Fibroblast of upper back skin (primary cell): ENCODE measurements at places on chromosomes 1 and 21.

DNA sequence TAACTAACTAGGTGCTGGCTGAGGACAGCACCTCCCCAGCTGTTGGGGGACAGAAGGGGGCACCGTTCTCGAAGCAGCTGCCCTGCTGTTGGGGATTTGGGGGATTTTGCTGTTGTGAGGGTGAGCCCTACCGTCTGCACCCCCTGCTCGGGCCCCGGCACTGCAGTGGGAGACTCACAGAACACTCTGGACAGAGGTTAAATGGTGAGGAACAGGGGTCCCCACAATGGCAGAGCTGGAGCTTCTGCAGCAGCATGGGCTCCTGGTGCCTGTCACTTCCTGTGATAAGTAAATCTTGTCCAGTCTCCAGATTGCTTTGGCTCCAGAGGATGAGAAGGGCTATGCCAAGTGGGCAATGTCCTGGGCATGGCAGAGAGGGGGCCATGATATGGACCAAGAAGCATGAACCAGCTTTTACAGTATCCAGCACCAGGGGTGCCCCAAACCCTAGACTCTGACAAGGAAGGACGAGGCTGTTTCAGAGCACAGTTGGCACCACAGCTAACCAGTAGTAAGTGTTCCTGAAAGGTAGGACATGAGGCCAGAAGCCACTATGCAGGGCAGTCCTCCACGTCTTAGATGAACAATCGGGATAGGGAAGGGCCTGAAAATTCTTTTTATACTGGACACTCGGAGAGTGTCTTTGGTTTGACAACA, 365.1 kb upstream of the VAMP3 start:
- no peak for DNase-seq

DNA sequence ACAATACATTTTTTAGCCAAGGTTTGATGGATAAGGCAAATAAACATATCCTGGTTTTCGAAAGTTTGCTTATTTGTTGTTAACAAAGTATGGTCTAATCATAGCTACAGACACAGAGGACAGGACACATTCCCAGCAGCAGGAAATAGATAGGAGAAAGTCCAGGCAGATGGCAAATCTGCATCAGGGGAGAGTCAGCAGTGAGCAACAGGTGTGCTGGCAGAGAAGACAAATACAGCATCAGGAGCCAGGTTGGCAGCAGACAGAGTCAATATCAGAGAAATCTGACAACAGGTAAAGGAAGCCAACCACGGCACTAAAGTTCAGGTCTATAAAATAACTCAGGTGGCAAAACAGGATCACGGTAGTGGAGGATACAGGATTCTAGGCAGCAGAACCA, 210.7 kb upstream of the PTBP2 start:
- DNase-seq = no peak

DNA sequence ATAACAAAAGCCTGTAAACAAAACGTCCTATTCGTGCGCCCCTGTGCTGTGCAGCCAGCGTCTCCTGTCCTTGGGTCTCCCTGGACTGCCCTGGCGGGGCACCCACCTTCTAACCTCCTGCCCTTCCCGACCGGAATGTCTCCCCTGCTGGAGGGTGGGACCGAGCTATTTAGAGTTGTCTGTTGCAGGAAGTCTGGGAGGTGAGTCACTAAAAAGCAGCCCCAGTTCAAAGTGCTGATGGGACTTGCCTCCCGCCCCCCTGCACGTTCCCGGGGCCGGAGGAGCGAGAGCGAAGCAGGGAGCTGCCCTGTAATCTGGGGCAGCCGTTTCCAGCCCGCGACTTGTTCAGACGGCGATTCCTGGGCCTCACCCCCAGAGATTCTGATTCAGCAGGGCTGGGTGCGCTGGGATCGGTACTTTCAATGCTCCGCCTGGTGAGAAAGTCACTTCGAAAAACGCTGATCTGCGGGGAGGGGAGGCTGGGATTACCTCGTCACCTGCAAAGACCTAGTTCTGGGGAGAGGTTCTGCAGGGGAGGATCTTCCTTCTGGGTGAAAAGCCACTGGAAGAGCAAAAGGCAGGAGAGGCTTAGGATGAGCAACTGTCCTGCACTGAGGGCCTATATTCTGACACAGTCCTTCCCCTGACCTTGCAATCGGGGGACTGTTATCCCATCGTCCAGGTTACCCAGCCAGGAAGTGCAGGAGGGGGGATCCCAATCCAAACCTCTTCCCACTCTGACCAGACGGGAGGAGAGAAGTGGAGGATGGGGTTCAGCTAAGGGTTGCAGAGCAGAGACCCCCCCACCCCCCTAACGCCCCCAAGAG, 1.2 kb upstream of the DHRS3 start:
- DNase-seq = peak; percentile 91

- no peak for DNase-seq
These were observed 30.5 kb upstream of the RC3H1 start for GRCh38 chr1:174052621-174053020.

DNA sequence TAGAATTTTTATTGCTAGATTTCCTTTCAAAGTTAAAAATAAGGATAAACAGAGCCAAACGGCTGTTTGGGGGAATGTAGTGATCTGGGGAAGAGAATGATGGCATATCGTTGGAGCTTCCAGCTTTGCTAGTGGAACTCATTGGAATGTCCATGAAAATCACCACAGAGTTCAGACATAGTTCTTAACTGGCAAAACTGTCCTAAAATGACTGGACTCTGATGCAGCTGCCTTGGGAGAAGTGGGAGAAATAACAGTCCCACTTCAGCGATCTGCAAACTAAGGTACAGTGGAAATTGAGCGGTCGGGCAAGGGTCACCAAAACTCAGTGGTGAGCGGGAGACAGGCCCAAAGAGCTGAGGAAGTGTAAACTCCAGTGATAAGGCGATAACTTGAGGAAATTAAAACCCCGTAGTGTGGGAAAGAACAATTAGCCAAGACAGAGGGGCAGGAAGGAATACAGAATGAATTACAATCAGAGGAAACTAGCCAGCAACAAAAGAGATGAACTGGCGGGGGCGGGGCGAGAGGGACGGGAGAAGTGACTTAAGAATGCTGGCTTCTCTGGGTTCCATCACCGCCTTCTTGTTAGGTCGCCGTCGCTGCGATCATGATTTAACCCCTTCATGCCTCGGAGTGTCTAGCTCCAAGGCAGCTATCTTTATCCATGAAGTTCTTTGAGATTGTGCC, 89.8 kb upstream of the ARHGAP29 start:
- DNase-seq = peak; percentile 30

DNA sequence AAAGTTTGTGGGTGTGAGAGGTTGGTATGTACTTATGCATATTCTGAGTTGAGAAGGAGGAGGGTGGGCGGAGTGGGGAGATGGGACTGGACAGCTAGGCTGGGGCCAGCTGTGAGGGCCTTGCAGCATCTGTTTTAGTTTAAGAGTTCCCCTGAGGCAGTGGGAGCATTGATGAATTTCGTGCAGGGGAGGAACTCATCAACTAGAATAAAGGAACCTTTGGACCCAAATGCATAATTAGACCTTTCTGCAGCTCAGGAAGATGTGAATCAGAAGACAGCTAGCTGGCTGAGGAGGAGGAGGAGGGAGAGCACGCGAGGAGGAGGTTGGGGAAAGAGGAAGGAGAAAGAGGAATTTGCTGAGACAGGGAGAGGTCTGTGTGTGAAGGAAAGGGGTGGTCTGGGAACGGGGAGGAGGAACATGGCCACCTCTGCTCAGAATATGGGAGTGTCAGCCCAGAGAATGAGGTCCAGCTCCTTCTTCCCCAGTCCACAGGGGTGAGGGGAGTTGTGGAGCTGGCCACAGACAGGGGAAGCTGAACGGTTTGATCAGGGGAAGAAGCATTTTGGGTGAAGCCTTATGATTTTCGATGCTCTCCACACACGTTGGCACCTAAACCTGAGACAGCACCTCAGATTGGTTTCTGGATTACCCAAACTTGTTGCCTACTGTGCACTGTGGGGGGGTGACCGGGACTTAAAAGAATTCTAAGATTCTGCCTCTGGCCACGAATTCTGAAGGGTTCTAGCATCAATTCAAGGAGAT, 27.7 kb downstream of the MYOG start:
- DNase-seq = peak; percentile 78

DNA sequence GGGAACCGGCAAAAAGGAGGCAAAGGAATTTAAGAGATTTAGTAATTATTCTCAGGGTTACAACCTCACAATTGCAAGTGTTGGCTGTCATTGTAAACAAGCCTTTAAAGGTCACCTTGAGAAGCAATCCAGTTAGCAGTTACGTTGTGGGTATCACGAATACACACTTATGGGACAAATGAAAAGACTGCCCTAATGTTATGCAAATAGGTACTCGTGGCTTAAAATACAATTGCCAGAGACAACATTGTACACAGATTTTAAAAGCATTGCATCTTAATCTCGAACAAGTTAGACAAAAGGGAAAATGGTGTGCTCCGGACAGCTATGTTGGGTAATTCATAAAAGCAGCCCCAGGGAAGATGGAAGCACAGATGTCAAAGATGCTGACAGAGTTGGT, 120.5 kb upstream of the ZC3H12A start:
- no peak for DNase-seq
